NCI-H748 treated with DMSO at 0.1 percent for 48 hours (cell line): ENCODE measurements at places on chromosomes 4 and X.

DNA sequence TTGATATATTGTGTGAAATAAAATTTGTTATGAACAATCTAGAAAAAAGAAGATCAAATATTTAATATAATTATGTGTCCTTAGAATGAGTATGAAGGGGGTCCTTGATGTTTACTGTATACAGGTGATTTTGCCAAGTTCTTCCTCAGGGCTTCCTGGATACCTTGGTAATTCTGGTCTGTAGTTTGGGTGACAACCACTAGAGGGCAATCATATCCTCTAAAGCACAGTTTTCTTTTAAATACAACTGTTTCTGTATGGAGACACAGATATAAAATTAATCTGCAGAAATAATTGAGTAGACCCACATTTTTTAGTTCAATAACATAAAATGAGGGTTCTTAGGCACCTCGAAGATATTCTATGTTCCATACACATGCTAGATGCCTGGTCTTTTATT lies 157.7 kb downstream of the SPANXN1 start:
- DNase-seq, result peak; percentile 1

DNA sequence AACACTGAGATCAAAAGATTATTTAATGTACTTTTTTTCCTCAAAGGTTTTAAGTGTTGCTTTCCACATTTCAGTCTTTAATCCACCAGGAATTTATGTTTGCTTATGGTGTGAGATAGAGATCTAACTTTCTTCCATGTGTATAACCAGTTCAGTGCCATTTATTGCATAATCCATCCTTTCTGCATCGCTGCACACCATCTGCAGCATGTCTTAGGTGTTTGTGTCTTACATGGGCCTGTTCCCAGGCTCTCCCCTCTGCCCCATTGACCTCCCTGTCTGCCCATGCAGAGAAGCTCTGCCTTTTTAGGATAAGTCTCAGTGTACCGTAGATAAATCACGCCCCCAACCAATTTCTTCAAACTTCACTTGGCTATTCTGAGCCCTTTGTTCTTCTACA lies 30.3 kb downstream of the NSDHL start:
- DNase-seq, result no peak

GRCh38 chr4:77120886-77121508 lies 36.0 kb upstream of the CCNG2 start:
- no peak for DNase-seq

DNA sequence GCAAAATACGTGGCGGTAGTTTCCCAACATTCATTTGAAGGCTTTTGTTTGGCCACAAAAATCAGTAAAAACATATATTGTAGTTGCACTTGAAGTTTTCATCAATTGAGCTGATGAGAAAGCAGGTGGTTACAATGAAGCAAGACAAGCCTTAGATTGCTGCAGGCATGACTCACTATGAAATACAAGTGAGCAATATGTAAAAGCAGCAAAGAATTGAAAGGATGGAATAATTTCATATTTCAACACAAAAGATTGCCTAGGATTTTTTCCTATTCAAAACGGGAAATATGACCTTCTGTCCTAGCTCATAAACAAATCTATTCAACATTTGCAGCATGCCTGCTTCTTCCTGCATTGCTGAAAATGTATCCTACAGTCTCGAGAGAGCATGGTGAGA lies 190.9 kb upstream of the BANK1 start:
- DNase-seq, result no peak

- peak; percentile 30 for DNase-seq
These were observed 490.6 kb downstream of the IL15 start for GRCh38 chr4:142126890-142127497.

DNA sequence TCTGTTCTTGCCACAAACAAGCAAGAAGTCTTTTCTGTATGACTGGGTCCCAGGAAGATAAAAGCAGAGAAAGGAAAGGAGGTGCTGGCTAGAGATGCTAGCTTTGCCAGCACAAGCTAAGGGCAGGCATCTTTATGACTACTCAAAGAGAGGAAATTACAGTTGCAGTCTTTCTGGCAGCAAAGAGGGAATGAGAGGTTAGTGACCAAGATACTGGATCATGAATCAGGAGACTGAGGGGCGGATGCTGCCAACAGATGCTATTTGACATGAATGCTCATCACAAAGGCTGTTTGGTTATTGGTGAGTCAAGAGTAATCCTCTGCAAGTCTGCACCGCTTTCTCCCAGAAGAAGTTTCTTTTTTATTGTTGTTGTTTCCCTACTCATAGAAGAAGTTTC lies 5.5 kb upstream of the XIAP start:
- DNase-seq, result no peak

GRCh38 chrX:95346856-95347255 lies 1337.8 kb upstream of the DIAPH2 start:
- DNase-seq, result no peak

GRCh38 chr4:128782076-128782715 lies 27.3 kb upstream of the JADE1 start:
- DNase-seq, result no peak

DNA sequence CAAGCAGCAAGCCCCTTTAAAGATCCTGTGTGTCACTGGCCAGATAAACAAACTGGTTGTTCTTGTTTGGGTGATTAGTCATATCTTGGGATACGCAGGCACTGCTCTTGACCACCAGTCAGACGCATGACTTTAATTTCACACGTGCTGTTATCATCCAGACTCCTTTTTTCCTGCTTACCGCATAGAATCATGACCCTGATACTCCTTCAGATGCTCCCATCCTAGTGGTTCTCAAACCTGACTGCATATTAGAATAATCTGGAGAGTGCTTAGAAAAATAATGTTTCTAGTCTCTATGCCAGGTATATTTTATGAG lies 78.8 kb downstream of the CLDN22 start:
- no peak for DNase-seq

DNA sequence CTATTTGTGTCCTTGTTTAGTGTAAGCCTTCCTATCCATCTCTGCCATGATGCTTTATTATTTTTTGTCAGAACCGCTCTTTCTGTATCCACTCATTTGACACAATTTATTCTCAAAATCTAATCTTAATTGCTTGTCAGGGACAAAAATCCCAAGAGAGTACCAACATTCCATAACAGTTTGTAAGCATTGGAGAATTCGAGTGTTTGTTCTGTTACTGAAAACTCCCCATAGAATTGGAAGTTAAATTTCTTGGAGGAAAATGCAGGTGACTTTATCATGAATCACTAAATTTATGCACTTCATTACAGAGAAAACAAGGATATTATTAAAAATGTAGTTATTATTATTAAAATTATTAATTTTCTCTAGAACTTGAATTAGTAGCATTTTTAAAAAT lies 1986.1 kb downstream of the ARAP2 start:
- DNase-seq, result no peak

DNA sequence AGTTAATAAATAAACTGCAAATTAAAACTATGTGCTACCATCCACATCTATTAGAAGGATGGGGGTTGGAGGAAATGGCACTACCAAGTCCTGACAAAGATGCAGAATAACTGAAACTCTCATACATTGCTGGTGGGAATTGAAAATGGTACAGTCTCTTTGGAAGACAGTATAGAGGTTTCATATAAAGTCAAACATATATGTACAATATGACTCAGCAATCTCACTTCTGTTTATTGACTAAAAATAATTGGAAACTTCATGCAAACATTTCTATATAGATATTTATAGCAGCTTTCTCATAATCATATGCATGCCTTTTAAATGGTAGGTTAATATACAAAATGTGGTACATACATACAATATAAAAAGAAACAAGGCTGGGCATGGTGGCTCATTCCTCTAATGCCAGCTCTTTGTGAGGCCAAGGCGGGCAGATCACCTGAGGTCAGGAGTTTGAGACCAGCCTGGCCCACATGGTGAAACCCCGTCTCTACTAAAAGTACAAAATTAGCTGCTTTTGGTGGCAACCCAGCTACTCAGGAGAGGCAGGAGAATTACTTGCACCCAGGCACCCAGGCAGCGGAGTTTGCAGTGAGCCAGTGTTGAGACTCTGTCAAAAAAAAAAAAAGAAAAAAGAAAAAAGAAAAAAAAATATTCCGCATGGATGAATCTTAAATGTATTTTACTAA lies 225.0 kb upstream of the CXXC4 start:
- DNase-seq, result no peak

DNA sequence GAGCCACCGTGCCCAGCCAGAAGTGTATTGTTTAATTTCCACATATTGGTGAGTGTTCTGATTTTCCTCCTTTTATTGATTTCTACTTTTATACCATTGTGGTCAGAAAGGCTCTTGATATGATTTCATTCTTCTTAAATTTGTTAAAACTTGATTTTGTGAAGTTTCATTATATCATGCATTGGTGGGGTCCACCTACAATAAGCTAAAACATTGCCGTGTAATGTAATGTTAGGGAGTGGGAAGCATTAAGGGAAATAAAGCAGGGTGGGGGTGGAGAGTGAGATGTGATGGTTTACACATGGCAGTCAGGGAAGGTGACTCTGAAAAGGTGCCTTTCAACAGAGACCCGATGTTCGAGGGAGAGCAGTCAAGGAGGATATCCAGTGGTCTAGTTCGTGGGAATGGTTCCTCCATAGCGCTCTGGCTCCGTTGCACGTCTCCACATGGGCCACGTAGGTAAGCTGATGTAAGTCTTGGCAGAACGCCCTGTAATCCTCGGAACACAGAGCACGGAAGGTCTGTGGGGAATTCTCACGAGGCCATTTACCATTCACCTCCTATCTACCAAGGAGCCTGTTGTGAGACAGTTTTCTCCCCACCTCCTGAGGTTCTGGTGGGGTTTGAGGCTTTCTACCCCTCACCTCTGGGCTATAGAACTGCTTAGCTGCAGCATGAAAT lies 7.7 kb upstream of the WDR13 start:
- DNase-seq, result no peak

DNA sequence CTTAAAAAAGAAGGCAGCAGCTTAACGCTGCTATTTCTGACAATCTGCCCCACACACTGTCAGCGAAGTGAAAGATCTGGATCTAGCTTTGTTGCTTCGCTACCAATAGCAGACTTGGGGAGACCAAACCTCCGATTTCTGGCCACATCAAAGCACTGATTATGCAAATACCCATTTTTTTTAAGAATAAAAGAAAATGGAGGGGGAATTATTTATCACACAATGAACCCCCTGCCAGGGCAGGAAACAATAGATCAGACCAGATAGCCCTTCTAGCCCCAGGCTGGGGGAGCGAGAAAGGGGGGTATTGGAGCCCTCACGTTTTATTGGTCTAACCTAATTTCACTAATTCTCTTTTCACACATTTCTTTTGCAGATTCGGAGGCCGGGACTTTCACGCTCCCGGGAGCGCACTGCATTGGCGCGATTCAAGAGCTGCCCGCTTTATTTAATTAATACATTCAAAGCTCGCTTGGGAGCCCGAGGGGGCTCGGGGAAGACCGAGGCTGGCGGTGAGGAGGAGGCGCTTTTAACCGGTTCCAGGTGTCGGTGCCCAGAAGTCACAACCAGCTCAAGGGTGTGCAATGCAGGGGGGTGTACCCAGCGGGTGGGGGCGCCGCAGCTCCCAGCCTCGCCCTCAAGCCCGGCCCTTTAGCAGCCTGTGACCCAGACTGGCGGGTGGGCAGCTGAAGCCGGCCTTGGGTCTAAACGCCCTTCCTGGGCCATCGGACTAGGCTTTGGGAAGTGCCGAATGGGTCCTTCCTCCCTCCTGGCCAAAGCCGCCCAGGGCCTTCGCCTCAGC lies 5.5 kb downstream of the NEUROG2 start:
- no peak for DNase-seq

DNA sequence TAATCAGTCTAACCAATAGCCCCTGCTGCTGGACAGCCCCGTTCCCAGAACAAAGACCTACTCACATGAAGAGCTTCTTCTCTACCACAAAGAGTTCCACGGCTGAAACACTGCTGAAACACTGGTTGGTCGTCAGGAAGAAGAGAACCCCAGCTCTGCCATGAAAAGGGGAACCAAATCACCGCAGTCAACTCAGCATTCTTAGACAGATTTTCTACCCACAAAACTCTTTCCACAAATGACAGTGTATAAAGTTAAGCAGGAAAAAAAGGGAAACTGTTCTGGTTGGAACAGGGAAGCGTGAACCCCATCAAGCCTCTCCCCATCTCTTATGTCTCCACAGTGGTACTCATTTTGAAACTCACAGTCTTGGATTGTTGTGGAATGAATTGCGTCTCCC lies 57.3 kb downstream of the ABCG2 start:
- DNase-seq, result no peak

DNA sequence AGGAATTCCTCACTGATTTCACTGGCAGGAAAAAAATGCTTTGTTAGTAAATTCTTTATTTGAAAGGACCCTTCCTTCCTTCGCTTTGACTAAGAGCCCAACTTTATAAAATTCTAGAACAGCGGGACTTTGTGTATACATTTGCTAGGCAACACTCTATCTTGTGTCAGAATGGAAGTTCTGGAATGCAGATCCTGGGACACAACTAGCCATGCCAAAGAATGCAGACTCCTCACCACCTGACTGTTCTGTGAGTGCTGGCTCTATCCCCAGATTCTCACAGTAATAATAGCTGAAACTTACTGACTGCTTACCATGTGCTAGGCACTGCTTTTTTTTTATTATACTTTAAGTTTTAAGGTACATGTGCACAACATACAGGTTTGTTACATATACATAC lies 73.3 kb upstream of the ZDHHC15 start:
- DNase-seq, result no peak

GRCh38 chr4:74127745-74128144 lies 28.8 kb upstream of the CXCL2 start:
- DNase-seq, result no peak

DNA sequence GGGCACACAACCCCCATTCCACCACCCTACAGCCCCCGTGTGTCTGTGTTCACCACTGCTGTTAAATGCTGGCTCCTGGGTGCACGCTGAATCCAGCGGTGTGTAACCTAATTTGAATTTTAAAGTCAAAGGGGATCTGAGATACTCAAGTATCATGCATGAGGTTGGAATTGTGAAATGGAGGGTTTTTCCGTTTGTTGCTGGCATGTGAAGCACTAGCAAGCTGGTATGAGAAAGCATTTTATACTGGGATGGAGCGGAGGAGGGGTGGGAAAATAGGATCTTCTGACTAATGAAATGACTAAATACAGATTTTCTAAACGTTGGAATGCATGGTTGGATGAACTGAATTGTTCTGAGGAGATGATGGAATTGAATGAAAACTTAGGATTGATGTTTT lies 36.9 kb upstream of the FAT1 start:
- no peak for DNase-seq

DNA sequence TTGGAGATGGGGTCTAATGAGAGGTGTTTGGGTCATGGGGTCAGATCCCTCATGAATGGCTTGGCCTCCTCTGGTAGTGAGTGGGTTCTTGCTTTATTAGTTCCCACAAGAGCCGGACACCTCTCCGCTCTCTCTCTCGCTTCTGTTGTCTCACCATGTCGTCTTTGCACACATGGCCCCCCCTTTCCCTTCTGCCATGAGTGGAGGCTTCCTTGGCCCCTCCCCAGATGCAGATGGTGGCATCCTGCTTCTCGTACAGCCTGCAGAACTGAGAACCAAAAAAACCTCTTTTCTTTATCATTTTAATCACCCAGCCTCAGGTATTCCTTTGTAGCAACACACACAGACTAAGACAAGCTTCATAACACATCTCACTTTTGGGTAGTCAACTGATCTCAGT lies 49.6 kb upstream of the SPRY1 start:
- no peak for DNase-seq

GRCh38 chr4:147734496-147734895 lies 2.6 kb downstream of the ARHGAP10 start:
- DNase-seq, result no peak

- no peak for DNase-seq
These were observed 20.8 kb upstream of the AP1AR start for GRCh38 chr4:112210777-112211176.
